ENCODE measurements at places on chromosomes 11 and 22.

GRCh38 chr11:108975026-108975425, 310.2 kb downstream of the DDX10 start:
- DNase-seq: no peak

- peak; percentile 21 for DNase-seq
These were observed 404.6 kb downstream of the TBC1D22A start for GRCh38 chr22:47167056-47167455.

GRCh38 chr11:40246983-40247382, 1212.5 kb downstream of the LRRC4C start:
- DNase-seq: no peak

DNA sequence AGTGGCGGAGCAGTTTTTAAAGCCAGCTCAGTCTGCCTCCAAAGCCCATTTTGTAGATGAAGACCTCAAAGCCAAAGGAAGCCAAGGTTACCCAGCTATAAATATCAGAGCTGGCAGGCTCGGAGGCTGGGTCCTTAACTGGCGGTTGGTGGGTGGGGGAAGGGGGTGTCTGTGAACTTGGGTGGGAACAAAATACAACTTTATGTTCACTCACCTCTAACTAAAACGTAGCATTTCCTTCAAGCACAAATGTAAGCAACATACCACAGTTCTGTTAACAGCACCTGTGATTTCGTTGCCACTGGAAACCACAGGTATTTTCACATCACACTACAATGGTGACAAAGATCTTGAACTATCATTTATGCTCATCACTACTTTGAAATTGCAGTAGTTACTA, 99.7 kb upstream of the SYT13 start:
- no peak for DNase-seq

- no peak for DNase-seq
These were observed 275.2 kb upstream of the KIRREL3 start for GRCh38 chr11:127275774-127276173.

DNA sequence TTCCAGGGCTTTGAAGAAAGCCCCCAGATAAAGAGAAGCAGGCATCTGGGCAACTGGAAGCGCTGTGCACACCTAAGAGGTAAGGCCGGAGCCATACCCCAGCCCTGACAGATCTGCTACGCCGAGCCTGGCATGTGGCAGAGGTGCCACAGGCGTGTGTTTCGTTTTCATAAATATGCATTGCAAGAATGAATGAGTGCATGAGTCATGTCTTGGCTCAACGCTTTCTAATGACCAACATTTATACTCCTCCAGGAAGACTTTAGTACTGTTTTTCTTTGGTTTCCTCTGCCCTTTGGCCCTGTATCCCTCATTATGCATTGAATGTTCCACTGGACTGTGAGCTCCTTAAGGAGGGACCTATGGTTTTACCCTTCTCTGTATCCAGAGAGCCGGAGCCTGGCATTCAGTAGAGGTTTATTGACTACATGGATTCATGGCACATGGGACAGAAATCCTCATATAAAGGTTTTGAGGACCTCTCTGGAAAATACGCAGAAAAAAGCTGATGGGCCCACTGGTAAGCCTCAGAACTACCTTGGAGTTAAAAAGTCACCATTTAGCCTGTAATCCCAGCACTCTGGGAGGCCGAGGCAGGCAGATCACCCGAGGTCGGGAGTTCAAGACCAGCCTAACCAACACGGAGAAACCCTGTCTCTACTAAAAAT, 38.9 kb upstream of the CSNK2A3 start:
- no peak for DNase-seq

DNA sequence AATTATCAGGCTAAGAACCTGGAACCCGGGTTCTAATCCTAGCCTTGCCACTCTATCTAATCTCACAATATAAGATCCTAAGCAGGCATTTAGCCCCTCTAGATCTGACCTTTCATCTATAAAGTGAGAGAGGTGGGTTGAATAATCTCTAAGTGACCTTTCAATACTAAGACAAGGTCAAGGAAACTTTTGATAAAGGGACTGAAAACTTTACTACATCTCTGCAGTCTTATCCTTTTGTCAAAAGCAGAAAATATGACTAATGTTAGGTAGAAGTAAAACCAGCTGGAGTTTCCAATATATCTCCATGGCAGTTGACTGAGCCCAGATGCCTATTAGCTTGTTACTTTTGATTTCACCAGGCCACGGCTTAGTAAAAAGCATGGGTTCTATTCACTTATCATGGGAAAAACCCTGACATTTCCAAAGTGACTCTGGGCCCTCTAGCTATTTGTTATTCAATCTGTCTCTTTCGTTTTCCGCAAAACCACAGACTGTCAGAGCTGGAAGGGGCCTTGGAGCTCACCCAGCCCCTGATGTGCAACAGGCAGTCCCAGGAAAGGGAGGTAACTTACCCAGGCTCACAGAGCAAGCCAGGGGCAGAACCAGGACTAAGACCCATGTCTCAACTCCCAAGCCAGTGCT, 75.8 kb downstream of the RAB30 start:
- DNase-seq: no peak

DNA sequence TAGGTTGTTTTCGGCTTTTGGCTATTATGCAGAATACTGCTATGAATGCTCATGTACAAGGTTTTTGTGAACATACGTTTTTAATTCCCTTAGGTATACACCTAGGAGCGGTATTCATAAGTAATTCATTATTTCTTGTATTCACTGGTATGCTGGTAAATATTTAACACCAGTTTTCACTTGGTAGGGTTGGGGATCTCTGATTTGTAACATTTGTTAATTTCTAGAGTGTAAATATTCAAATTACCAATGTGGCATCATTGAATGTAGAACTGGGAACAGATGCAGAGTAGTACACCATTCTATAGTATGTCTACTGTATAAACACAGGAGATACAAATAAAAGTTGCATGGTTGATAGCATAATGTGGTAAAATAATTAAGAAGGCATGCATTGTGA, 16.3 kb downstream of the GVQW3 start:
- no peak for DNase-seq

DNA sequence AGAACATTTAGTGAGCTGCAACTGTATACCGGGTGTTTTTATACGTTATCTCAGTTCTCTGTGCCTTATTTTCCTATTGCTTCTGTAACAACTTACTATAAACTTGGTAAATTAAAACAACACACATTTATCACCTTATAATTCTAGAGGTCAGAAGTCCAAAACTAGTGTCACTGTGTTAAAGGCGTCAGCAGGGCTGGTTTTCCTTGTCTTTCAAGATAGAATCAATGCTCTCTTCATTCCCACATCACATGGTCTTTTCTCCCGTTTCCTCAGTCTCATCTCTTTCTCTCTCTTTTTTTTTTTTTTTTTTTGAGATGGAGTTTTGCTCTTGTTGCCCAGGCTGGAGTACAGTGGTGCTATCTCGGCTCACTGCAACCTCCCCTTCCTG, 36.1 kb downstream of the MB start:
- DNase-seq: no peak

GRCh38 chr11:104076455-104076854, 40.0 kb downstream of the DDI1 start:
- DNase-seq: no peak

- no peak for DNase-seq
These were observed 924.7 kb downstream of the OPCML start for GRCh38 chr11:132607575-132607974.

GRCh38 chr11:72777755-72778278, 16.0 kb downstream of the STARD10 start:
- no peak for DNase-seq
